ENCODE measurements at places on chromosomes 6 and 20.
A peak's percentile ranks its signal among the peaks of the same experiment; 100 is the strongest.

GRCh38 chr6:118902726-118903125 is 8.8 kb downstream of the ASF1A start:
- no peak for DNase-seq

DNA sequence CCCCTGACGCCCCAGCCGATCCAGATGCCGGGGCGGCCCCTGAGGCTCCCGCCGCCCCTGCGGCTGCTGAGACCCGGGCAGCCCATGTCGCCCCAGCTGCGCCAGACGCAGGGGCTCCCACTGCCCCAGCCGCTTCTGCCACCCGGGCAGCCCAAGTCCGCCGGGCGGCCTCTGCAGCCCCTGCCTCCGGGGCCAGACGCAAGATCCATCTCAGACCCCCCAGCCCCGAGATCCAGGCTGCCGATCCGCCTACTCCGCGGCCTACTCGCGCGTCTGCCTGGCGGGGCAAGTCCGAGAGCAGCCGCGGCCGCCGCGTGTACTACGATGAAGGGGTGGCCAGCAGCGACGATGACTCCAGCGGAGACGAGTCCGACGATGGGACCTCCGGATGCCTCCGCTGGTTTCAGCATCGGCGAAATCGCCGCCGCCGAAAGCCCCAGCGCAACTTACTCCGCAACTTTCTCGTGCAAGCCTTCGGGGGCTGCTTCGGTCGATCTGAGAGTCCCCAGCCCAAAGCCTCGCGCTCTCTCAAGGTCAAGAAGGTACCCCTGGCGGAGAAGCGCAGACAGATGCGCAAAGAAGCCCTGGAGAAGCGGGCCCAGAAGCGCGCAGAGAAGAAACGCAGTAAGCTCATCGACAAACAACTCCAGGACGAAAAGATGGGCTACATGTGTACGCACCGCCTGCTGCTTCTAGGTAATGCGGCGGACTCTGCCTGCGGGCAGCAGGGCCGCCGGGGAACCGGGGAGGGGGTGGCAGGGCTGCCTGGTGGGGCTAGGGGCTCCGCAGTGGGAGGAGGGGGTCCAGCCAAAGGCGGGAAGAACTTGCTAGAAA is 2.3 kb downstream of the GNAS start:
- DNase-seq: no peak

DNA sequence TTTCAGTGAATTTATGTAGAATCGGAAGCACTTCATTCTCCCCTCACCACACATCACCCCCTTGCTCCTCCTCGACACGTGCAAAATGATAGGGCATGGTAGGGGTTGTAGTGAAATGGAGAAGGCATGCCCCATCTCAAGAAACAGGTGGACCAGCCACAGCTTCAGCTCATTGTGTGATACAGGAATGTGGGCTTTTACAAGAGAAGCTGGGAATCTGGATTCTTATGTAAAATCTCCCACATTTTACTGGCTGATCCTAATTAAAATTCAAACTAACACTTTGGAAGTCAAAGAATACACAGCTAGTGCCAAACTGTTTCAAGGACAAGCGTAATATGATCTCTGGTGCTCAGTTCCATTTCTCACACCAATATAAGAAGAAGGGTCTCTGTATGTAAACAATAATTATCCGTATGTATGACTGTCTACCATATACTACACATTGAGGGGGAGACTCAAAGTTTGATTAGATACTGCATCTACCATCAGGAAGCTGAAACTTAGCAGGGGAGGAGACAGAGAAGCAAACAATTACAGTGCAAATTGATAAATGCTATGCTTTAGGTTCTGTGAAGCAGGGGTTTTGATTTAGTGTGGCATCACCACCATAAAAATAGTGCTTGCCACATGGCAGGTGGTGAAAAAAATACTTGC is 24.3 kb upstream of the KIAA0408 start:
- DNase-seq: no peak

DNA sequence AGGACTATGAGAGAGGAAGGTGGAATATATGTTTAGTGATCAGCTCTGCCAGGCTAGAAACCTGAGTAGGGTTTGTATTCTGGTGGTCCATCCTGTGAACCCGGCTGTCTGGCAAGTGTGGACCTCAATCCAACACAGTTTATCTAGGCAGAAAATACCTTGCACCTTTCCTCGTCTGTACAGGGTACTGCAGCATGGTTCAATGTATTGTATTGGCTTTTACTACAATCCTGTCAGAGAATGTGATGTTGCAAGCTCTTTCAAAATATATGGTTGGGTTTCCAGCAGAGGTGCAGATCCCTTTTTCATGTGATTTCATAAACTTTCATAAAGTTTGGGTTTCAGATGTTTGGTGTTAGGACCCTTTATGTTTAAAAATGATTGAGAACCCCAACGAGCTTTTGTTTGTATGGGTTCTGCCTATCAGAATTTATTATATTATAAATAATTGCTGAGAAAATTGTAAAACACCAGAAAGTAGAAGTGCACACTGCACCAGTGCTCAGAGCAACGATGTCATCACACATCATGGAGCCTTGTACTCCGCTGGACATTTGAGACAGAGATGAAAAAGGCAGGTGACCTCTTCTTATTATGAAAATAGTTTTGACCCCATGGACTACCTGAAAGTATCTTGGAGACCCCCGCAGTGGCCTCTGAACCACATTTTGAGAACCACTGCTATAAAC is 106.6 kb downstream of the RTN4IP1 start:
- DNase-seq: no peak

DNA sequence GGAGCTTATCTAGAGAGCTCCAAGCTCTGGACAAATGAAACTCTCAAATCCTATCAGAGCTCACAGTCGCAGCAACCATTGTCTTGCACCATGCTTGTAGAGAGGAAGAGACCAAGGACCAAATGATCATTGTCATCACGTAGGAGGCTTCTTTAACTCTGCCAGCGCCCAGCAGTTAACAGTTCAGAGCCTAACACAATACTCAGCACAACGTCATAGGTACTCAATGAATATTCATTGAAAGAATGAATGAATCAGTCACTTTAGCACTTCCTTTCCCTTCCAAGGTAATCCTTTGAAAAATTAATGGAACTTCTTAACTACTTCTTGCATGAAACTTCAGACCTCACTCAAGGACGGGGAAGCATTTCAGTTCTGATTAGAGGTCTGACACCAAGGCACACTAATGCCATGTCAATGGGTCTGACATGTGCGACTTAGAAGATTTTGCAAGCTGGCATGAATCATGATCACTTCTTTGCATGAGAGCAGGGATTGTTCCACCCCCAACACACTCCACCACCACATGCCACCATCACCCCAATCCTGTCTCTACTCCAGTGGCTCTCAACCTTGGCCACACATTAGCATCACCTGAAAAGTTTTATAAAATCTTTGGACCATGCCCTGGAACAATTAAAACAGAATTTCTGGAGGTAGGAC is 45.1 kb downstream of the KHDC1L start:
- no peak for DNase-seq

DNA sequence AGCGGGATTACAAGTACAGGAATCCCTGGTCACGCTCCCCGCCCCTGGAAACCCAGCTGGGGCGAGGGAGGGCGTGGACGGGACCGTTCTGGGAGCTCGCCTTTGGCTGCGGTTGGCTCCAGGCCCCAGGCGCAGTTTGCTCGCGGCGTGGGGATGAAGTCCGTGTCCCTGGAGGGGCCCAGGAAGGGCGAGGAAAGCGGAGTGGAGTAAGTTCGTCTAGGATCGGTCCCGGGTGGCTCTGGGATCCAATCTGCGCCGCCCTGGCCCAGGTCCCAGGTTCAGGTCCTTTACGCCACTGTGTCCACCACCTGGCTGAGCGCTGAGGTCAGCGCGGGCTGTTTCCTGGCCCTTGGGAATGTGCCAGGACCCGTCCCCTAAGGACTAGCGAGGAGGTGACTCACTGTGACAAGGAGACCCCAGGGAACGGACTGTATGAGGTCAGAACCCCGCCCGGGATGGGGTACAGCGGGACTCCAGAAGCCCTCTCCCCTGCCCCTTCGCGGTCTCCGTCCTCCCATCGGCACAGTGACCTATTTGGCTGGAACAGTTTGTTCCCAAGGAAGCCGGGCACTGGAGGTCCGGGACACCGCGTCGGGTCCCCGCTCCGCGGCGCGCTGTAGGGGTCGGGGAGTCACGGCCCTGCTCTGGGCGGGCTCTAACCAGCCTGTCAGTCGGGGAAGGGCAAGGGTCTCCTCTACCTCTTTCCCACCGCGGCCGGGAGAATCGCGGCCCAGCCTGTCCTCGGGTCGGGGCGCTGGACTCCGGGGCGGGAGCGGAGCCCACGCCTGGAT is 724 bp downstream of the CDKN1A start:
- peak; percentile 64 for DNase-seq

DNA sequence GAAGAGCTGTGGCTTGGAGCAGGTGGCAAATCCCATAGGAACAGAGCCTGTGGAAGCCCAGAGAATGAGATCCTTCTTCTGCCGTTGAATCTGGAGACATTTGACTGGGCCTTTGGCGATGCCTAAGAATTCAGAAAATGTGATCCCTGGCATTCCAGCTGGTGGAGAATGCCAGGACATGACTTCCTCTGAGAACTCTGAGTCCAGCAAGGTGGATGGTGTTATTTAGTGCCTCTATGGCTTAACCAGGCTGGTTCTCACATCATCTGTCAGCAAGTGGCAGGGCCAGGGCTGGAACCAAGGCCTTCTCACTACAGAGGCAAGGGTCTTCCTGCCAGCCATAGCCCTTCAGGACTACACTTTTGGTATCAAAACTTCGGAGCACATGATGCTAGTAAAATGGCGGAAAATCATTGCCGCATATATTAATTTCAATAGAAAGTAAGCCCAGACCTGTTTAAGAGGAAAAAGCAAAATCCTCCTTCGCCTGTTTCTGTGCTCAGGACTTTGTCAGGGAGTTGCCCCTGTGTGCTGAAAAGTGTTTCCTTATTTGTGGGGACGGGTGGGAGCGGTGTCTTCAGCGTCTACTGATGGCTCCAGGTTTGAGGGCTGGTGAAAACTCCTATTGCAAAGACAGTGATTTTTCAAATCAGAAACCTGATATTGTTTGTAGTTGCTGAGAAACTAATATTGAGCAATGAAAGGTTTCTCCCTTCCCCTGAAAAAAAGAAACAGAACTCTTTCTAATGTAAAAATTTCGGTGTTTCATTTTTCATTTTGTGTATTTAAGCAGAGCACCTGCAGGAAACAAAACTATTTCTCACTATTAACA is 23.9 kb downstream of the DUSP22 start:
- DNase-seq: no peak

- no peak for DNase-seq
Observed at GRCh38 chr6:121143476-121143875, 190.8 kb downstream of the TBC1D32 start.

GRCh38 chr6:13715444-13715883 is 3.8 kb upstream of the RANBP9 start:
- DNase-seq: no peak

- DNase-seq: peak; percentile 46
Observed at GRCh38 chr6:142356201-142356883, 54.5 kb downstream of the ADGRG6 start.

GRCh38 chr6:35586542-35586941 is 73.8 kb upstream of the TULP1 start:
- no peak for DNase-seq

DNA sequence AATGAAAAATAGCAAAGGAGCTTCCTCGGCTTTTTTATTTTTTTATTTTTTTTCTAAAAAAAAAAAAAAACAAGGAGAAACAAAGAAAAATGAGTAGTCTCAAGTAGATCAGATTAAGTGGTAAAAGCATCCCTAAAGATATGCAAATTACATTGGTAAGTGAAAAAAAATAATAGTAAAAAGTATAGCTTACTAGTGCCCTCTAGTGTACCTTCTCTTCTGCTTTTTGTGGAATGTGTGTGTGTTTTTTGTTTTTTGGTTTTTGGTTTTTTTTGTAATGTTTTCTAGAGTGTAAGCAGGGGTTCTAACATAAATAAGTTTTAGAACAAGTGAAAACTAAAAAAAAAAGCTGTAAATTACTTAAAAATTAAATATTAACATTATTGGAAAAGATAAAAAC is 1062.0 kb downstream of the HACE1 start:
- DNase-seq: no peak

GRCh38 chr6:47278545-47278944 is 31.2 kb downstream of the TNFRSF21 start:
- DNase-seq: no peak

DNA sequence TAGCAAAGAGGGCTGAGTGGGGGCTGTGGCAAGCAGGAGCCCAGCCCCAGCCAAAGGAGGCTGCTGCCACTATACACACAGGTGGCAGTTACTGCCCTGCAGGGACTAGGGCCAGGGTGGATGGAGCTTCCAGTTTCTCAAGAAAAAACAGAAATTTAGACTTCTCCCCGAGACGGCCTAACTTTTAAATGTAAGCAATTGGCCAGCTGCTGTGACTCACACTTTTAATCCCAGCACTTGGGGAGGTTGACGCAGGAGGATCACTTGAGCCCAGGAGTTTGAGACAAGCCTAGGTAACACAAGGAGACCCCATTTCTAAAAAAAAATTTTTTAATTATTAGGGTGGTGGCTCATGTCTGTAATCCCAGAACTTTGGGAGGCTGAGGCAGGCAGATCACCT is 98.2 kb upstream of the NFATC2 start:
- no peak for DNase-seq

- DNase-seq: peak; percentile 73
Observed at GRCh38 chr6:157764178-157765068, 58.6 kb upstream of the SNX9 start.

- DNase-seq: no peak
Observed at GRCh38 chr20:32832664-32833063, 12.9 kb downstream of the MAPRE1 start.

DNA sequence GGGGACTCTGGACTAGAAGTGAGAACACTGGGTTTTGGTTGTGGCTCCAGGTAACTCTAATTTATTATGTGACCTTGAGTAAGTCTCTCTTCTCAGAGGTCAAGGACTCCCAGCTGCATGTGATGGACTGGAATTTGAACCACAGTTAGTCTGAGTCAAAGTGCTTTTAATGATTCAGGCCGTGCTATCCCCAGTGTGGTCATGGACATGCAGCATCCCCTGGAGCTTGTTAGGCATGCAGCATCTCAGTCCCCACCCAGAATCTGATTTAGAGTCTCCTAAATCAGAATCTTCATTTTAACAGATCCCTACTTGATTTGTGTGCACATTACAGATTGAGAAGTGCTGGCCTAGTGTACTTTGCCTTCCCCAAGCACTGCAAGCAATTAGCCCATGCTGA is 74.2 kb downstream of the TOX2 start:
- no peak for DNase-seq

DNA sequence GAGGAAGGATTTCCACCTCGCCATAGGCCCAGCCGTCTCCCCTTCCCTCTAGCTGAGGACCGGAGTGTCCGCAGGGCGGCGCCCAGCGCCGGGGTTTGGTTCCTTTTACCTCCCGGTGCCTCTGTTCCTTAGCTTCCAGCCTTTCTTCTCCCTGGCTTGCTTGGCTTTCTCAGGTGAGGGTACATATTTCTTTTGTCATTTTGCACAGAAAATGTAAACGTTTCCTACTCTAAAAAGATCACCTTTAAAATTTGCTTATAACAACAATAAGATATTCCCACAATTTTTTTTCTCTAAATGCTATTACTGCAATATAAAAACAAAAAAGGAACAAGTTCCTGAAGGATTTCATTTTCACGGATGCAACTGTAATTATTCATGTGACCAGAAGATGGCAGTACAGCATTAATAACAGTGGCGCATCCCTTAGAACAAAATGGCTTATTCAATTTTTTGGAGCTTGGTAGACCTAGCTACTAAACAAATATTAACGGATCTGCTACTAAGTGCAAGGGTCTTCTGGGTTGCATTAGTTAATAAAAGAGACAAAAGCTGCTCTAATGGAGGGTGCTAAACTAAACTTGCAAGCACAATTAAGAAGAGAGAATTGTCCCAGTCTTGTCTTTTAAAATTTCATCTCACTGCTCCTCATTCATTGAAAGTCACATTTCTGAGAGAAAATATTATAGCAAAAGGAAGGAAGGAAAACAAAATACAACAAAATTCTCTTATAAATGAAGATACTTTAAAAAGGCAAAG is 172.9 kb downstream of the ADGRG6 start:
- peak; percentile 57 for DNase-seq

GRCh38 chr20:34458631-34459030 is 57.6 kb upstream of the DYNLRB1 start:
- no peak for DNase-seq
